ENCODE measurements at places on chromosomes 13 and 19.

- no peak for DNase-seq
Observed at GRCh38 chr13:40502236-40502635, 164.2 kb downstream of the FOXO1 start.

GRCh38 chr13:94703721-94704314 lies 8.5 kb downstream of the SOX21 start:
- no peak for DNase-seq

GRCh38 chr13:72782717-72783116 lies 784 bp downstream of the PIBF1 start:
- DNase-seq: no peak

DNA sequence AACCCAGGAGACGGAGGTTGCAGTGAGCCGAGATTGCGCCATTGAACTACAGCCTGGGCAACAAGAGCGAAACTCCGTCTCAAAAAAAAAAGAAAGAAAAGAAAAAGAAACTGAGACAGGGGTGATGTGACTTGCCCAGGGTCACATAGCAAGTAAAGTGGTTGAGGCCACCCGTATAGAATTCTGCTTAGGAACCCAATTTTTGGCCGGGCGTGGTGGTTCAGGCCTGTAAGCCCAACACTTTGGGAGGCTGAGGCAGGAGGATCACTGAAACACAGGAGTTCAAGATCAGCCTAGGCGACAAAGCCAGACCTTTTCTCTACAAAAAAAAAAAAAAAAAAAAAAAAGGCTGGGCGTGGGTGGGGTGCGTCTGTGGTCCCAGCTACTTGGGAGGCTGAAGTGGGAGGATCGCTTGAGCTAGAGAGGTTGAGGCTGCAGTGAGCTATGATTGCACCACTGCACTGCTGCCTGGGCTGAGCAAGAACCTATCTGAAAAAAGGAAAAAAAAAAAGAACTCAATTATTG lies 1.3 kb downstream of the SNRPA start:
- no peak for DNase-seq

GRCh38 chr13:49052813-49053212 lies 77.1 kb downstream of the FNDC3A start:
- no peak for DNase-seq

- peak; percentile 74 for DNase-seq
Observed at GRCh38 chr13:111177081-111177711, 62.1 kb downstream of the ARHGEF7 start.

DNA sequence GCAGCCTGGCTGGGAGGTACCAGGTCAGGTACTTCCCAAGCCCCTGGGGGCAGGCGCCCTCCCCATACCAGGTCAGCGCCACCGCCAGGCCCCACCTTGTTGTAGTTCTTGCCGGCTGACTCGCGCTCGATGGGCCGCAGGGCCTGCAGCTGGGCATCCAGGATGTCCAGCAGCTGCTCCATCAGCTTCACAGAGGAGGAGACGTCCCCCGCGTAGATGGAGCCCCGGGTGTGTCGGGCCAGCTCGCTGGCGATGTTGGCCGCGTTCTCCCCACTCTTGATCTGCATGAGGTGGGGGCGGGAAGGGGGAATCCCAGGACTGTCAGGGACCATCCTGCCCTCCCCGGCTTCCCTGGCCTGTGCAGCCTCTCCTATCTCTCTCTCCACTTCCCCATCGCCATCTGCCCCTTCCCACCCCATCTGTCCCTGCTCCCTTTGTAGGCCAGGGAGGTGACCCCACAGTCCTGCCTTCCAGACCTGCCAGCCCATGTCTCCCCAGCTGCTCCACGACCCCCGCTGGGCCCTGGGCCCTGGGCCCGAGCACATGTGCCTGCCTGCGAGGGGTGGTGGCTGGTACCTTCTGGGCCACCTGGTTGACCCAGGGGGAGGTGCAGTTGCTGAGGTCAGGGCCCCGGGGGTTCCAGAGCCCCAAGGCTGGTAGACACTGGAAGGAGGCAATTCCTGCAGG lies 23.8 kb upstream of the ASF1B start:
- no peak for DNase-seq

- no peak for DNase-seq
Observed at GRCh38 chr19:50020481-50020880, 4.7 kb downstream of the VRK3 start.

GRCh38 chr19:9995999-9996398 lies 14.3 kb downstream of the COL5A3 start:
- DNase-seq: no peak

- no peak for DNase-seq
Observed at GRCh38 chr13:78876915-78877549, 218.1 kb upstream of the OBI1 start.

DNA sequence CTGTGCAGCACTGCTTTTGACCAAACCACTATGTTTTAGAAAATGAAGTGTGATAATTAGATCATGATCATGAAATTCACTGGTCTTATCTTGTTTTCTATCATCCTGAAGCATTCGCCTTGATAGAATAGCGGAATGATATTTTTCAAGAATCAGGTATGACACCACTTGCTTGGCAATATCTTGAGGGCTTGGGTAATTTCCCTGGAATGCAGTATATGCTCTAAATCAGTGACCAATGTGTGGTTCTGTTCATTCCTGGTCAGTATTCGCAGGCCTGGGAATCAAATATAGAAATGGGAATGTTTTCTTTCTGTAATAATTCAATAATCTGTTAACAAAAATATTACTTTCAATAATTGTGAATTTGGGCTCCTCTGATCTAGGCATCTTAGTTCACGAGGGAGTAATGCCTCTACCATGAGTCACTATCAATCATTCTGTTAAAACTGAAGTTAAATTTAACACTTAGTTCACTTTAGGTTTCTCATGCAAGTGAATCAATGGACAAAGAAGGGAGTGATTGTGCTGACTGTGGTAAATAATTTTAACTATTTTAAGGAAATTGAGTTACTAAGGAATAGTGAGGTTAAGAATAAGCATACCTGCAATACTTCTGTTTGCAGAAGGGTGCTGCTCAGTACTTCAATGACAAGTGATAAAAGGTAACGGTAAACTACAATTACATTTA lies 137.9 kb downstream of the PCDH20 start:
- DNase-seq: no peak

DNA sequence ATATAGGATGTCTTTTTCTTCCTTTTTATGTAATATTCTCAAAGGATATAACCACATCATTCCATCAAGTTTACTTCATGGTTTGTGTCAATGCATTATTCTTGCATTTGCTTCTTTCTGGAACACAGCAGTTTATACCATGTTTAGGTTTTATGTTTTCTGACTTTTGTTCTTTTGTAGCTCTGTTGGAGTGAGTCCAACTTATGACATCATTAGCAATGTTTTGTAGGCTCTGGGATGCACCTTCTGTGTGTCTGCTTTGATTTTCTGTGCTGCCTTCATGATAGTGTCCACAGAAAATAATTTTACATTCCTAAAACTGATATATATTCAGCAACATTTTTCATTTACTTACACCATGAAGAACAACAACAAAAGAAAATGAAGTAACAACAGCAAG lies 68.9 kb downstream of the SHISA2 start:
- DNase-seq: no peak

DNA sequence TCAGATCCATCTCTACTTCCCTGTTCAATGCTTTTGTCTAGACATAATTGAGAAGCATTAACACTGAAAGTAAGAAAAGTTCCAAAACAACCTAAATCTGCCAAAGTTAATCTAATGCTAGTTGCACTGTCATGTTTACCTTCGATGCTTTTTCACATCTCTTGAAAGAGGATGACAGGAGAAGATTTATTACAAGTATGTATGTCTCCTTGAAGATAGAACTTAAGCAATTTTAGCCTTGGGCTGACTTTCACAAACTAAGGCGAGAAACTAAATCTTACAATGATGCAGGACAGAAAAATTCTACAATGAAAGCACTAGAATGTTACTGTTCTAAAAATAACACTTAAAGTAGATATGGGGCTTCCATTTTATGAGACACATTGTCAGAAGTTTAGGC lies 64.0 kb downstream of the MIPEP start:
- DNase-seq: no peak
